AG08395 (cell line): ENCODE measurements at places on chromosomes 3 and 15.
A peak's percentile ranks its signal among the peaks of the same experiment; 100 is the strongest.

DNA sequence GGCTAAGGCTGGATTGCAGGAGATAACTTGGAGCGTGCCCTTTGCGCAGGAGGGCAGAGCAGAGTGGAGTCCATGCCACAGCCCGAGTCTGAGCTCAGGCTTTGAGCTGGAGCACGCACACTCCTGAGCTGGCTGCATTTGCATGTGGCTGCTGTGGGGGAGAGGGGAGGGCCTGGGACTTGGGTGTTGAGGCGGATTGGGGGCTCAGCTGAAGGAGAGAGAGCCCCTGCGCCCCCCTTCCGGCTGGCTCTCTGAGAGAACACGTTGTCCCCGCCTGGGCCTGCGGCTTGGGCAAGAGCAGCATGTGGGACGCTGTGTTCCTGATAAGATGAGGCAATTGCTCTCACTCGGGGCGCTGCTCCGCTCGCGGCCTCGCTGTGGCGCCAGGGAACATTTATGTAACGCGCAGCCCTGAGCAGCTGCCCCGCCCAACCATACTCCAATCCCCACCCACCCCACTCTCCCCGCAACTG lies 39.1 kb downstream of the KLF13 start:
- DNase-seq = peak; percentile 89

DNA sequence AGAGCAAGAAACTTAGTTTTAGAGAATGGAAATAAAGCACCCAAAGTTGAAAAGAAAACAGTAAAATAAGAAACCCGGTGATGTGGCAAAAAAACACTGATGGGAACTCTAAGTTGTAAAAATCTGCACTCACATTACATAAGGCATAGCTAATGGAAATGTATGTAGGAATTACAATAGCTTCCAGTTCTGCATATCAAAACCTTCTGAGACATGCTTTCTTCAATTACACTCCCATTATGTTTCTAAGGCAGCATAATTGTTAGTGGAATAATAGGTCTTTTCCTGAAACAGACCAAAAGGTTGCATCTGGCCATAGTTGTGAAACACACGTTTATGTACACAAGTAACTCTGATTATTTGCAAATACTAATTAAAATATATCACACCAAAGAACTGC lies 41.4 kb downstream of the SLC30A4 start:
- DNase-seq = no peak

GRCh38 chr15:28208583-28208982 lies 109.5 kb upstream of the OCA2 start:
- no peak for DNase-seq

DNA sequence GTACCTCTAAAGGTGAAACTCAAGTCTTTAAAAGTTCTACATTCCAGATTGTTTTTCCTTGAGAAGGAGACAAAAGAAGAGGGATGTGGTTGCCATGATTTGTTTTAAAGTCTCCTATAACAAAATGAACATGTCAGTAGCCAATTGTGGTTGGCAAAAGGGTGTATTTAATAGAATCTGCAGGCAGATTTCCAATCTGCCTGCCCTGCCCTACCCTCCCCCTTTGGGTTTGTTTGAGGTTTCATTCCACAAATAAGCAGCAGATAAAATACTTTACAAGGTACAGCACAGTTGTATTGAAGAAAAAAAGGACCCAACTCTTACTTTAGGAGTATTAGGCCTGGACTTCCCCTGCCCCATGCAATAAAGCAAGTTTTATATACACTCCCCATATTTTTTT lies 59.5 kb downstream of the MLH1 start:
- no peak for DNase-seq

DNA sequence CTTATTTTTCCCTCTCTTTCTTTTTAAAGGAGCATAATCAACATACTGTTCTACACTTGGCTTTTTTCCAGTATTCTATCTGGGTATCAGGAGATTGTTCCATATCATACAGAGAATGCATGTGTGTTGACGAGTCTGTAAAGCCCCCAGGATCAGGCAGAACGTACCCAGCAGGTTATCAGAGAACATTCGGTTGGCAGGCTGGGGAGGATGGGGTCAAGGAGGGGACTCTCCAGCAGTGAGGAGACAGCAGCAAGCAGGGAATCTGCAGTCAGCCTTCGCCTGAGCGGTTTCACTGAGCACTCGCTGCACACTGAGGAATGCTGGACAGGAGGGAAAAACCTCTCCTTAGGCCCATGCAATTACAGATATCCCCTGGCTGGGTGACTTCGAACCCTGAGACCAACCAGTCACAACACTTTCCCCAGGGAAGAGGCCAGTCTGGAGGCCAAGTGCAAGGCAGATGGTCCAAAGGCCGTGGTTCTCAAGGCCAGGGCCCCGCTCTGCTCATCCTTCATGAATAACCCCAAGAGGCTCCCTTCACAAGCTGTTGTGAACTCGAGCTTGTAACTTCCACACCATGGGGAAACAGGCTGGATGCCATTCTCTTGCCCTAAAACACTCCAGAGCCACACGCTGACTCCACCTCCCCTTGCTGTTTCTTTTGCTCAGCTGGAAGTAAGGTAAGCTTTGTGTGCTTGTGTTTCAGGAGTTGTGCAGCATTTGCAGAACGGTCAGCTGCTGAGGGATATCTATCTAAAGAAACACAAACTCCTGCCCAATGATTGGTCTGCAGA lies 60.1 kb downstream of the PXYLP1 start:
- DNase-seq = no peak

DNA sequence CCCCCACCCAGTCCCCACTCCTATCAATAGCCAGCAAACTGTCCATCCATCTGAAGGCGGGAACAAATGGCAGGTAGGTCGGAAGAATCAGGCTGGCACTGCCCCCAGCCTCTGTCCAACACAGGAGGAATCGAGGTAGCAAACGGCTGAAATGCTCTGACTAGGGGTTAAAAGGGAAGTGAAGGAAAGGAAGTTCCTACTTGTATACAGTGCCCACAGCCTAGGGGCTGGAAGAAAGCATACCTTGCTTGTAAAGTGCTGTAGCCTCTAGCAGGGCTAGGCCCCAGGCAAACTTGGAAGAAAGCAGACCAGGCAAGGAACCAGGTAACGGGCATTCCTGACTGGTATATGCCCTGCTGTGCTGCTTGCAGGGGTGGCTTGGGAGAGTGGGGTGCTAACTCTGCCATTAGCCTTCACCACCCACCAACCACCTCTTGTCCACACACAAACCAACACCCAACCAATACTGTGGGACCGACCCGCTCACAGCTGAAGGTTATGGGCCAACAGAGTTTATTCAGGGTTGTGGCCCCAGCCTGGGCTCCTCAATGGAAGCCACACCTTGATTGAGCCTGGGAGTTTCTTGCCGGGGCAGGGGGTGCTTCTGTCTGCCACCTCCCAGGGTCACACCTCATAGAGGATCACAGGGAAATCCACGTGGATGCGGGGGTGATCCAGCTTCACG lies 2.4 kb downstream of the TUSC2 start:
- no peak for DNase-seq

DNA sequence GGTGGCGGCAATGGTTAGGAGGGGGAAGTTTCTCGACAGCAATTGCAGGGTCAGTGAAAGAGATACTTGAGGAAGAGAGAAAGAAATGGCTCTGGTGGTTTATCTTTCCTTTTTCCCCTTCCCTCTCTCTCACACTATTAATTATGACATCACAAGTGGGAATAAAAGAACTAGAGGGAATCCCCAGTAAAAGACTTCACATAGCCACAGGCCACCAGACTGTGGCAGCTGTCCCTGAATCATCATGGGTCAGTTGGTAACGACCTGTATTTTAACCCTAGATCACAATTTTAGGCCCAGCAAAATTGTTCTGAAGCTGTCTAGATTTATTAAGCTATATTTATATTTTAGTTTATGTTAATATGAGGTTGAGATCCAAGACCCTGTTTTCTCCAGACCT lies 40.3 kb downstream of the MBNL1 start:
- DNase-seq = no peak

GRCh38 chr3:52086976-52087663 lies 30.7 kb upstream of the DUSP7 start:
- DNase-seq = no peak

DNA sequence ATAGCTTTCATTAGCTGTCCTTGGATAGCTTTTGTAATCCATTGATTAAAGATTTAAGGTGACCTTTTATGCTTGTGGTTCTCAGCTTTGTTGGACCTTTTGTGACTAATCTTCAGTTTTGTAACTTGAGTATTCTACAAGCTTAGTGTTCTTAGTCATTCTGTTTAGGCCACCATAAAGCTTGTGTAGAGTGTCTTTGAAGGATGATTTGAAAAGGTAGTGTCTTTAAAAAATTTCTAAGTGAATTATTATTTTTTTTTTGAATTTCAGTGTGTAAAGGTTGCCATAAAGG lies 7.5 kb downstream of the MORF4L1 start:
- peak; percentile 6 for DNase-seq

GRCh38 chr3:94146455-94146854 lies 83.6 kb downstream of the NSUN3 start:
- DNase-seq = no peak

- no peak for DNase-seq
These were observed 80.4 kb upstream of the SLC6A6 start for GRCh38 chr3:14322001-14322400.

- no peak for DNase-seq
These were observed 10.9 kb downstream of the CA12 start for GRCh38 chr15:63370764-63371163.

GRCh38 chr3:5041315-5041714 lies 62.1 kb downstream of the BHLHE40 start:
- no peak for DNase-seq

- peak; percentile 67 for DNase-seq
These were observed 68.2 kb downstream of the CD200R1L start for GRCh38 chr3:112778353-112778948.

DNA sequence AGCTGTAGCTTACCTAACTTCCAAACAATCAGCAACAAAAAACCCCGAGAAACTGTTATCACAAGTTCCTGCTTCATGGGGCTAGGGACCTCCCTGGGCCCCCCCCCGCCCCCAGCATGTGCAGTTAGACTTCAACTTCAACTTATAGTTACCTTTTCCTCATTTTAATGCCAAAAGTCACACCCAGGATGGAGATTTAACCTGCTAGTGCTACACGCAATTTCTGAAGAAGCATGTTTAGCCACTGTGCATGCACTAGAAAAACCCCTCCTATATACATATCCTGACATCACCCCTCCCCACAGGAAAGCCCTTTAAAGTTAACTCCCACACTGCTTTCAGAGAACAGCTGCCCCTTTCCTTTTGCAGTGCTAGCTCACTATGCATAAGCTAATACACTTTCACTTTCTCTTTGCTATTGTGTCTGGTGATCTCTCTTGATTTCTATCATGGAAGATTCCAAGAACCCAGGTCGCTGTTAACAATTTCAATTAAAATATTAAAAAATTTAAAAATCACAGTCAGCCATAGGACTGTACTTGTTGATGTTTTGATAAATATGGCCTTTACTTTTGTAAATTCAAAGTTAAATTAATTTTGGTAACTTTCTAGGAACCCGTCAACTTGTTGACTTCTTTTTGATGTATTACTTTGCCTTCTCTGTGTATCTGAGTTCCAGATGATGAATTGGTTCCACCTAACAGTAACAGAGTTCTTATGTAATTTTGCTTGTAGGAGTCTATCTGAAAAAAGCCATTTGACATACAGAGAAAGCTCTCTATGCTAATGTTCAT lies 75.2 kb upstream of the ACAD9 start:
- peak; percentile 40 for DNase-seq

DNA sequence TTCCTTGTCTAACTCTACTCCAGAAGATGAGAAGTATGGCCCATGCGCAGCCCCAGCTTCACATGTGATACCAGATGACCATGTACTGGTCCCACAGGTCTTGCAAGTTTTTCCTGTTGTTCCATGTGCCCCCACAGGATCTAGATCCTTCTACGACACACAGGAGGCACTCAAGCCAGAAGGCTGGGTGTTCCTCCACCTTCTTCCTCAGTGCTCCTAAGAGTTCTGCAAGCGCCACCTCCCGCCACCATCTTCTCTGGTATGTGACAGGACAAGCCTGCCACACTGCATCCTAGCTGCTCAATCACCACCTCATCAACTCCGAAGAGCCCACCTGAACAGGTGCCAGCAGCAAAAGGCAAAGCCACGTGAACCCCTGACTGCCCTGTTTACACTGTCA lies 43.1 kb downstream of the XXYLT1 start:
- DNase-seq = no peak

- peak; percentile 74 for DNase-seq
These were observed 16.4 kb downstream of the CCDC12 start for GRCh38 chr3:46960081-46960701.

GRCh38 chr3:13069495-13069894 lies 3.7 kb downstream of the IQSEC1 start:
- no peak for DNase-seq

DNA sequence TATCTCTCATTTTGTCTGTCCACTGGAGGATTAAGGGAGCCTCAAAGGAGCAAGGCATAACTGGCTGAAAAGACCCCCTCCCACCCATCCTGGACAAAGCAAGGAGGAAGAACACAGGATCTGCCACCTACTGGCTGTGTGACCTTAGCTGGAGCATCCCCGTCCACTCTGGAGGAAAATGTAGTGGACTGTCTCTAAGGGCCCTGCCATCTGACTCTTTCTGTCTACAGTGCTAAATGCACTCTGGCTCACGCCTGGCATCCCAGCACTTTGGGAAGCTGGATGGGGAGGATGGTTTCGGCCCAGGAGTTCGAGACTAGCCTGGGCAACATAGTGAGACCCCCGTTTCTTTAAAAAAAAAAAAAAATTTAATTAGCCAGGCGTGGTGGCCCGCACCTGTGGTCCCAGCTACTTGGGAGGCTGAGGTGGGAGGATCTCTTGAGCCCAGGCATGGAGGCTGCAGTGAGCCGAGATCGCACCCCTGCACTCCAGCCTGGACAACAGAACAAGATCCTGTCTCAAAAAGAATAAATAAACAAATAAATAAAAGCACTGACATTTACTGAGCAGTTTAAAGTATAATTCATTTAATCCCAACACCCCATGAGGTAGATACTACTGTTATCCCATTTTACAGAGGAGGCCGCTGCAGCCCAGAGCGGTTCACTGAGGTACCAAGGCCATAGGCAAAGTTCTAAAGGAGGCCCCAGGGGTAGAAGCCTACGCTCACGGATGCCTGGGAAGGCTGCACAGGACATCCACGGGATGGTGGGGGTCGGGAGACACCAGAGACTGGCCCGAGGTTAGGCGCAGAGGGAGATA lies 1.1 kb downstream of the TBC1D2B start:
- DNase-seq = no peak

GRCh38 chr3:189132231-189132671 lies 39.5 kb upstream of the TPRG1 start:
- DNase-seq = peak; percentile 82

DNA sequence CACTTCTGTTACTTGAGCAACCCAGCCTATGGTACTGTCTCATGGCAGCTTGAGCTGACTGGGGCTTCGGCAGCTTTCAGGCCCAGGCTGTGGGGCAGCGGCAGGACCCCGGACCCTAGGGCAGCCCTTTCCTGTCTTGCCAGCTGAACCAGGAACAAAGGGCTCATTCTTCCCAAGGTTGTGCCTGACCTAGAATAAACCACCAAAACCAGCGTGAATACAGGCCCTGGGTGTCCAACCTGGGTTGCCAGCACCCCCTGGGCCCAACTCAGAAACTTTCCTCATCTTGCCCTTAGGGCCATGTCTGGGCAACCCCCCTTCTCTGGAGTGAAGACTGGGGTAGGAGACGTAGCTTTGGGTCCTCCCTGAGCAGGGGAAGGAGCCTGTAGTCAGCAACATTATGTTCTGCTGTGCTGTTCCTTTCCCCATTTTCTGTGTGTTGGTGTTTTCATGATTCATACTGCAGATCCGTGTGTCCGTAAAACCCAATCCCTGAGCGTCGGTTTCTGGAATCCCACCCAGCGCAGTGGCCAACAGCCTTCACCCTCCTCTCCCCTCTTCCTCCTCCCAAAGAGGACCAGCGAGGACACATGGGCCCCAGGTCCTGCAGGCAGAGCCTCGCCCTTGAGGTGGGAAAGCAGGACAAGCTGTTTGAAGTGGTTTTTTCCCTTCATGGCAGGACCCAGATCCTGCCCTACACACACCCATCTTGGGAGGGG lies 33.5 kb downstream of the TKT start:
- no peak for DNase-seq
